Activated T-helper 2 cell treated with anti-CD3 and anti-CD28 coated beads, Interferon-gamma antibody, Interleukin-2, Interleukin-4, amounts not matched to agents 10 μg/mL and 5 μg/mL and 100 μg/mL, durations not matched to agents 14 hours and 24 hours and 36 hours (primary cell): ENCODE measurements at places on chromosomes 5 and 9. TPM values are rescaled to one million over a fixed set of nuclear protein-coding genes. Genes with fewer than 3 reads are reported as not detected.

GRCh38 chr5:73591698-73592501, 26.4 kb downstream of the UTP15 start:
- peaks cover 2% of the 10 kb centered on the region for H3K4me1 ChIP-seq
- no peaks in the 10 kb centered on the region for H3K36me3 ChIP-seq
- peaks cover 5% of the 10 kb centered on the region for H3K27me3 ChIP-seq

DNA sequence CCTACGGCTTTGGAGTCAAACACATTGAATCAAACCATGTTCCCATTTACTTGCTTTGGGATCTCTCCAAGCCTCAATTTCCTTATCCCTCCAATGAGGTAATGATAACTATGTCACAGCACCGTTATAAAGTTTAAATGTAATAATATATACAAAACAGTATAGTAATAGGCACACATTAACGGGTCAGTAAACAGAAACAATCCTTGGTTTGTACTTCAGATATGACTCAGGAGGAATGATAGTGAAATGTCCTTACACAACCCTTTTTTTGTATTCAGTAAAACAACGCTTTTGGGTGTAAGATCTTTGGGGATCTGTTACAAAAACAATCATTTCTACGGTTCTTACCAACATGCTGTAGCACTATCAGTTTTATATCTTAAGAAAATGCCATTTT, 178.5 kb upstream of the GNA14 start:
- H3K36me3 ChIP-seq: peaks cover 11% of the 10 kb centered on the region
- H3K27ac ChIP-seq: no peak overlapping the region
- no peak for DNase-seq
- peaks cover 37% of the 10 kb centered on the region for H3K4me1 ChIP-seq

DNA sequence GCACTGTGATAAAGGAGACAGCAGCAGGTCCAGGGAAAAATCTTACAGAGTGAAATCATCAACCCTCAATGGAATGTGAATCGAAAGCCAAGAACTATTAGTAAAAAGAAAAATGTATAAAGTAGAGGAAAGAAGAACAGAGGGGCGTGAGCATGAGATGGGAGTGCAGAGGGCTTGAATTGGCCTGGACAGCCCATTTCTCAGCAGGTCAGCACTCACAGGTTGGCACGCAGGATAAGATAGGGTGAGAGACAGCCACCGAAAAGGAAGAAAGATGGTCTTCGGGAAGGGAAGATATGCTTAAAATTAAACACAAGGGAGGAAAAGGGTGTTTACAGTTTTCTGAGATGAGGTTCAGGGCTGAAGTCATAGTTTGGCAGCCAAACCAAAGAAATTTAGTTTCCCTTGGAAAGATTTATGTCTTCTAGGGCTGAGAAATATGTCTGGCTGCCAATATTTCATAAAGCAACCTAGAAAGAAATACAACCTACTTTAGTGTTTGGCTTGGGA, 524.7 kb downstream of the SPATA31D1 start:
- H3K36me3 ChIP-seq: no peaks in the 10 kb centered on the region
- DNase-seq: no peak
- no peak overlapping the region for H3K27ac ChIP-seq
- no peaks in the 10 kb centered on the region for H3K27me3 ChIP-seq
- no peaks in the 10 kb centered on the region for H3K4me1 ChIP-seq
- H3K4me3 ChIP-seq: no peak overlapping the region

DNA sequence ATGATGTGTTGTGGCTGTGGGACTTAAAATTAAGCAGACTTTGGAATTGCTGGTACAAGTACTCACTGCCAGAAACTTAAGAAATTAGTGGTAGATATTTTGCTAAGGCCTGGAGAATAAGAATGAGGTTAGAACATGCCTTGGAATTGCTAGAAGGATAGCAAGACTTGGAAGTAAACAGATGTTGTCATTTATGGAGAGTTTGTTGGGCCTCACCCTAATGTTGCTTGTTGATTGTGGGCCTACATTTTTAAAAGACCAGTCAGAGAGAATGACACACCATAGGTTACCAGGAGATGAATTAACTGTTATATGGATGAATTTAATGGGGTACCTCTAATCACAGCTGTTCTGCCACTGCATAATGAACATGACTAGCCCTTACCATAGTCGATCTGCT, 120.1 kb upstream of the GAS1 start:
- no peaks in the 10 kb centered on the region for H3K36me3 ChIP-seq
- H3K4me3 ChIP-seq: no peak overlapping the region
- DNase-seq: no peak
- H3K4me1 ChIP-seq: no peaks in the 10 kb centered on the region
- no peak overlapping the region for H3K27ac ChIP-seq

DNA sequence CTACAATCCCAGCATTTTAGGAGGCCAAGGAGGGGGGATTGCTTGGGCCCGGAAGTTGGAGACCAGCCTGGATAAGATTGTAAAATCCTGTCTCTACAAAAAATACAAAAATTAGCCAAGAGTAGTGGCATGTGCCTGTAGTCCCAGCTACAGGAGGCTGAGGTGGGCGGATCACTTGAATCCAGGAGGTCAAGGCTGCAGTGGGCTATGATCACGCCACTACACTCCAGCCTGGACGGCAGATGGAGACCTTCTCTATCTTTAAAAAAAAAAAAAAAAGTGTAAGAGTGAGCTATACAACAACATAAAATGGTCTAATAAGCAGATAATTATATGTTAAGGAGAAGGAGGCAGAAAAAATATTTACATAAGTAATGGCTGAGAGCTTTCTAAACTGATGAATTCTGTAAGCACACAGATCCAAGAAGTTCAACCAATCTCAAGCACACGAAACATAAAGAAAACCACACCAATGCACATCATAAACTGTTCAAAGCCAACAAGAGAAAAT, 23.0 kb downstream of the CDC14B start:
- no peak for DNase-seq
- H3K36me3 ChIP-seq: no peaks in the 10 kb centered on the region
- peaks cover 4% of the 10 kb centered on the region for H3K27me3 ChIP-seq
- H3K4me1 ChIP-seq: no peaks in the 10 kb centered on the region
- no peak overlapping the region for H3K4me3 ChIP-seq
- no peak overlapping the region for H3K27ac ChIP-seq

DNA sequence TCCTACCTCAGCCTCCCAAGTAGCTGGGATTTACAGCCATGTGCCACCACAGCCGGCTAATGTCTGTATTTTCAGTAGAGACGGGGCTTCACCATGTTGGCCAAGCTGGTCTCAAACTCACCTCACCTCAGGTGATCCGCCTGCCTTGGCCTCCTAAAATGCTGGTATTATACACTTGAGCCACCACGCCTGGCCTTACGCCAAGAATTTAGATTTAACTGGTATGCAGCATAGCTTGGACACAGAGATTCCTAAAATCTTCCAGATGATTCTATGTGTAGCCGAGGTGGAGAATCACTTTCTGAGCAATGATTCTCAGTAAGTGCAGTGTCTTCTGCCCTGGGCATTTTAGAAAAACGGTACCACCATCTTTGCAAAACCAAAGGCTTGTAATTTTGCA, 74.1 kb downstream of the HABP4 start:
- H3K27me3 ChIP-seq: no peaks in the 10 kb centered on the region
- no peak for DNase-seq
- no peaks in the 10 kb centered on the region for H3K36me3 ChIP-seq
- H3K27ac ChIP-seq: no peak overlapping the region
- H3K4me1 ChIP-seq: peaks cover 9% of the 10 kb centered on the region

- H3K4me3 ChIP-seq: no peak overlapping the region
- H3K36me3 ChIP-seq: no peaks in the 10 kb centered on the region
- no peaks in the 10 kb centered on the region for H3K4me1 ChIP-seq
- DNase-seq: no peak
Observed at GRCh38 chr5:82601077-82601476, 322.9 kb upstream of the RPS23 start.

The ZNF367 gene
- total RNA-seq: 19.5 and 19.6 TPM in 2 replicates

The MEIKIN gene
- total RNA-seq: not detected in 2 replicates

DNA sequence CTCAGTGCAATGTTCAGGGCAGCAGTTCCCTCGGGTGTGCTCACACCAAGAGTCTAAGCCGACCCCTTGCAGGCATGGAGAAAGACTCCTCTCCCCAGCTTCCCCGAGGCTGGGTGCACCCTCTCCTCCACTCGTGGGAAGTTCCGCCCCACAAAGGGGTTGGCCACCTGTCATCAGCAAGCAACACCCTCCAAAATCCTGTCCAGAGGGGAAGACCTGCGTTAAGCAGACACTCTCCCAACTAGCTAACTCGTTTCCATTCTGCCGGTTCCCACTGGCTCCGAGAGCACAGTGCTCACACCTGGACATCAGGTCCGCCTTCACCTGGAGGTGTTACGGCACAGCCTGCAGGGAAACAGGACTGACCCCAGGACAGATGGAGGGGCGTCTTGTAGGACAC, 117.9 kb upstream of the IRX4 start:
- no peak overlapping the region for H3K4me3 ChIP-seq
- no peak overlapping the region for H3K27ac ChIP-seq
- no peaks in the 10 kb centered on the region for H3K4me1 ChIP-seq

The MAP3K1 gene
- 19.9 and 20.7 TPM in 2 replicates for total RNA-seq

The TAF1L gene
- not detected in 2 replicates for total RNA-seq

- no peak for DNase-seq
- peaks cover 7% of the 10 kb centered on the region for H3K27me3 ChIP-seq
- no peaks in the 10 kb centered on the region for H3K36me3 ChIP-seq
- H3K4me3 ChIP-seq: no peak overlapping the region
- no peaks in the 10 kb centered on the region for H3K4me1 ChIP-seq
- H3K27ac ChIP-seq: no peak overlapping the region
Observed at GRCh38 chr9:98690686-98691085, 18.0 kb downstream of the GABBR2 start.

- H3K36me3 ChIP-seq: no peaks in the 10 kb centered on the region
- no peak overlapping the region for H3K4me3 ChIP-seq
- no peaks in the 10 kb centered on the region for H3K4me1 ChIP-seq
- no peaks in the 10 kb centered on the region for H3K27me3 ChIP-seq
Observed at GRCh38 chr9:75545287-75545686, 345.2 kb upstream of the PCSK5 start.

- no peak overlapping the region for H3K4me3 ChIP-seq
- no peak for DNase-seq
- no peaks in the 10 kb centered on the region for H3K4me1 ChIP-seq
- H3K36me3 ChIP-seq: no peaks in the 10 kb centered on the region
- H3K27me3 ChIP-seq: peaks cover 15% of the 10 kb centered on the region
Observed at GRCh38 chr9:73079326-73079725, 72.3 kb upstream of the ANXA1 start.

- H3K4me1 ChIP-seq: peaks cover 3% of the 10 kb centered on the region
- H3K27me3 ChIP-seq: peaks cover 35% of the 10 kb centered on the region
- H3K36me3 ChIP-seq: no peaks in the 10 kb centered on the region
- no peak for DNase-seq
Observed at GRCh38 chr9:88143179-88143578, 4.9 kb upstream of the SPATA31C2 start.

DNA sequence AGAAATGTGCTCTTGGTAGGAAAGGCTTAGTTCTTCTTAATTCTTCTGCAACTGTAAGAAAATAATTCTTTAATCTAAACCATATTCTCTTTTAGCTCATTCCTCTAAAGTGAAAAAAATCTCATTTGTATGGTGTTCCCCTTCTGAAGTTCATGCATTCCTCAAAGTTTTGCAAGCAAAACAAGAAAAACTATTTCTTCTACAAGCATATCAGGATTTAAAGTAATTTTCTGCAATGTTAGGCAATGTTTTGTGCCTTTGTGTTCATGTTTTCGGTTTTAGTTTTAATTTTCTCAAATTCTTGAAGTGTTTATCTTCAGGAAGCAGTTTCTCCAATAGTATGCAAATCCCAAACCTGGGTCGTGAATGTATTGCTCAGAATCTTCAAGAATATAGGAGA, 12.7 kb upstream of the GPR21 start:
- H3K27ac ChIP-seq: no peak overlapping the region
- H3K4me3 ChIP-seq: no peak overlapping the region
- H3K4me1 ChIP-seq: no peaks in the 10 kb centered on the region
- peaks cover 31% of the 10 kb centered on the region for H3K36me3 ChIP-seq

The GCNT1 gene
- 12.1 and 15.0 TPM in 2 replicates for total RNA-seq

GRCh38 chr5:148829248-148829594, 2.8 kb downstream of the ADRB2 start:
- H3K36me3 ChIP-seq: no peaks in the 10 kb centered on the region
- no peak overlapping the region for H3K4me3 ChIP-seq
- no peak for DNase-seq
- peaks cover 61% of the 10 kb centered on the region for H3K27me3 ChIP-seq
- H3K4me1 ChIP-seq: peaks cover 18% of the 10 kb centered on the region

- no peak for DNase-seq
- peaks cover 3% of the 10 kb centered on the region for H3K27me3 ChIP-seq
- H3K4me1 ChIP-seq: no peaks in the 10 kb centered on the region
- no peaks in the 10 kb centered on the region for H3K36me3 ChIP-seq
- H3K27ac ChIP-seq: no peak overlapping the region
Observed at GRCh38 chr9:86978413-86978812, 31.1 kb upstream of the GAS1 start.

DNA sequence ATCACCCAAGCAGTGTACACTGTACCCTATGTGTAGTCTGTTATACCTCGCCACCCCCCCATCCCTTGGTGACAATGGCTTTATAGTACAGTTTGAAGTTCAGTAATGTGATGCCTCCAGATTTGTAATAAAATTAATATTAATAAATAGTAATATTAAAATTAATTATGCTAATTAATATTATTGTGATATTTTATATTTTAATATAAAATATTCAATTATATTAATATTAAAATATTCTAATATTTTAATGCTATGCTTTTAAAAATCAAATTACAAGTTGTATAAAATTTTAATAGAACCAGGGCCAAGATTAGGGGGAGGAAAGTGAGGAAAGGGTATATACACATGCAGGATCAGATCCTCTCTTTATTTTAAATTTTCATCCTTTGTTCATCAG, 147.7 kb upstream of the MAP3K1 start:
- H3K4me1 ChIP-seq: peaks cover 29% of the 10 kb centered on the region
- H3K27ac ChIP-seq: no peak overlapping the region
- H3K36me3 ChIP-seq: peaks cover 4% of the 10 kb centered on the region
- no peak for DNase-seq

GRCh38 chr5:52710972-52711596, 76.6 kb upstream of the ITGA1 start:
- peaks cover 46% of the 10 kb centered on the region for H3K4me1 ChIP-seq
- H3K27me3 ChIP-seq: peaks cover 4% of the 10 kb centered on the region
- H3K27ac ChIP-seq: no peak overlapping the region
- peaks cover 16% of the 10 kb centered on the region for H3K36me3 ChIP-seq
- no peak for DNase-seq

DNA sequence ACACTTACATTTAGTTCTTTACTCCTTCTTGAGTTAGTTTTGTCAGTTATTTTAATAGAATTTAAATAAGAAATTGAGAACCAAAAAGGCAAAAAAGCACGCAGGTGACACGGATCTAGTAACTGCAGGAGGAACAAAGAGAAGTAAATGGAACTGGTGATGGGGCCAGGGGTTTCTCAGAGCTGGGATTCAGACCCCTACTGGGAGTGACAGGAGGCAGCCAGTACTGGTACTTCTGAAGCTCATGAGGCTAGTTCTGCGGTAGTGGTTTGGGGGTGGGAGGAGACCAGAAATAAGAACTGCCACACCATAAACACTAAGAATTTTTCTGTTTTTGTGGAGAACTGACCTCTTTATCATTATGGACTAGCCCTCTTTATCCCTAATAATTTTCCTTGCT, 48.2 kb downstream of the OXCT1 start:
- peaks cover 80% of the 10 kb centered on the region for H3K36me3 ChIP-seq
- H3K27ac ChIP-seq: no peak overlapping the region
- peaks cover 10% of the 10 kb centered on the region for H3K4me1 ChIP-seq
- DNase-seq: no peak

The PFN3 gene
- total RNA-seq: not detected in 2 replicates

The GBA2 gene
- total RNA-seq: 54.0 and 57.0 TPM in 2 replicates
